ENCODE measurements at places on chromosomes 3 and 15.

GRCh38 chr3:119550192-119550910, 9.1 kb downstream of the CD80 start:
- no peak for DNase-seq

GRCh38 chr3:98982351-98982750, 80.9 kb upstream of the DCBLD2 start:
- no peak for DNase-seq

GRCh38 chr15:22810853-22811338, 24.5 kb downstream of the NIPA1 start:
- no peak for DNase-seq

- no peak for DNase-seq
Observed at GRCh38 chr15:73745073-73745472, 8.1 kb downstream of the INSYN1 start.

DNA sequence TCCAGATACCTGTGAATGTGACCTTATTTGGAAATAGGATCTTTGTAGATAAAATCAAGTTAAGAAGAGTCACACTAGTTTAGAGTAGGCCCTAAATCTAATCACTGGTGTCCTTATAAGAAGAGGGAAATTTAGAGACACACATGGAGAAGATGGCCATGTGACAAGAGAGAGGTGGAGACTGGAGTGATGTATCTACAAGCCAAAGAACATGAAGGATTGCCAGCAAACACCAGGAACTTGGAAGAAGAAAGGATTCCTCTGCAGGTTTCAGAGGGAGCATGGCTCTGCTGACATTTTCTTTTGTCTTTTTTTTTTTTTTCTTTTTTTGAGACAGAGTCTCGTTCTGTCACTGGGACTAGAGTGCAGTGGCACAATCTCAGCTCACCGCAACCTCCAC, 20.8 kb downstream of the ARHGEF3 start:
- no peak for DNase-seq
